GM12892 (cell line): ENCODE measurements at places on chromosomes 11 and 22.

DNA sequence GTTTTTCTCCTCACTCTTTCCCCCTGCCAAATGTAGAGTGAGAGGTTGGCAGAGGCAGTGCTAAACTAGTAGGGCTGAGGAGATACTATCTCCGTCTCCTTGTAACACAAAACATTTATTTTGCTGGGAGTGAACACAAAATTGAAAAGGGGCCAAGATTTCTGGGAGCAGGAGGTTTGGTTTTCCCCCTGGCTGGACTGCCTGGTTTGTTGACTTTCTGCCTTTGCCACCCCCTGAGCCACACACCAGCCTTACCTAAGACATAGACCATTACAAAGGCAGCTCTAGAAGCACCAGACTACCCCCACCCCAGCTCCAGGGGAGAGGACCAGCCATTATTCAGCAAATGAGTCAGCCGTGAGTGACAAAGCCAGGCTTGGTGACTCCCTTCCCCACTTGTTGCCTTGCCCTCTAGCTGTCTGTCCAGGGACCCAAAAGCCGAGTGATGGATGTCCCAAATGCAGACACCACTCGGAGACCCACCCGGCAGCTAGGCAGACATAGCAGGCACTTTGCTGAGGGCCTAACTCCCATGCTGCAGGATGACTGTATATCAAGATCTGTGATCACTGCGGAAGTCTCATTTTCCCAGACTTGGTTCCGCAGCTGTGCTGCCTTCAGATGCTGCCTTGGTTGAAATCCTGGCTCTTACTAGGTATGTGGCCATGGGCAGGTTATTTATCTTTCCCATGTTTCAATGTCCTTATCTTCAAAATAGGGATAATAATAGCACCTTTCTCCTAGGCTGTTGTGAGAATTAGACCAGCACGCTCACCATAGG is 17.7 kb upstream of the CDON start:
- DNase-seq, result no peak

GRCh38 chr11:61551634-61552033 is 29.2 kb downstream of the SYT7 start:
- no peak for DNase-seq

DNA sequence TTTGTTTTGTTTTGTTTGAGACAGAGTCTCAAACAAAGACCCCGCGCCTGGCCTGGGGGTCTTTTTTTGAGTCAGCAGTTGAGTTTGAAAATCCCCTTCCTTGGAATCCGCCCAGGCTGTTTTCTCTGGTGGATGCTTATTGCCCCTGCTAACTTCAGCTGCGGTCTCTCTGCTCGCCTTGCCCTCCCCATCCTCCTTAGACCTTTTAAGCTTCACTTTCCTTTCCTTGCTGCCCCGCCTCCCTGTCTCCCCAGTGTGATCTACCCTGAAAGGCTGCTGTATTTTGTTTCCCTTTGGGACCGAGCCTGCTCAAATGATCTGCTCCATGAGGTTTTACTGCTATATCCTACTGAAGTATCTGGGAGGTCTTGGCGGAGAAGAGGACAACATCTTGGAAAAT is 2.5 kb downstream of the USP18 start:
- no peak for DNase-seq

GRCh38 chr22:33401291-33401690 is 343.1 kb upstream of the SYN3 start:
- no peak for DNase-seq

GRCh38 chr11:12182676-12183541 is 72.5 kb downstream of the MICAL2 start:
- no peak for DNase-seq

- DNase-seq, result no peak
Measured at GRCh38 chr11:67700141-67700540, 25.7 kb upstream of the ALDH3B2 start.

DNA sequence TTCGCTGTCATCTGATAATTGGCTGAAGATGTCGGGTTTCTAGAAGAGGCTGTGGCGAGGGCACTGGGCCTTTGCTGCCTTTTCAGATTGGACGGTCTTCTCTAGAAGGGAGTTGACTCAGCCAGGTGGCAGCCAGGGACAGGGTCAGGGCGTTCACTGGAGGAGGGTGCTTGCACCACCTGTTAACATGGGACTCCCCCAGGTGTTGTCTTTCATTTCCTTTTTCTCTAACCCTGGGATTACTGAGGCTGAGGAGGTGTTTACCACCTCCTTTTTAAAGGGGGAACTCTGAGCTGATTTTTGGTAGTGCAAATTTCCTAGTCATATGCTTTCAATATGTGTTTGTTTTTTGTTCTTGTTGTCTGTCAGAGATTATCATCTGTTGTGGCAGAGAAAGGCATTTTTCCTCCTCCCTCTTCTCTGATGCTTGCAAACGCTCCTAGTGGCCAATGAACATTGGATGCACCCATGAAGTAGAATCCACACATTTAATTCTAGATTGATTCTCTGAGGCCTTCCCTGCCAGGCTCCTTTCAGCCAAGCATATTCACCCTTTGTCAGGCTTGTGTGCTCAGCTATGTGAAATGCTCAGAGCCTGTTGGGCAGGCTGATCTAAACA is 54.1 kb downstream of the LDLRAD3 start:
- DNase-seq, result peak; percentile 14

GRCh38 chr11:63985812-63986155 is 454 bp upstream of the OTUB1 start:
- DNase-seq, result peak; percentile 70

DNA sequence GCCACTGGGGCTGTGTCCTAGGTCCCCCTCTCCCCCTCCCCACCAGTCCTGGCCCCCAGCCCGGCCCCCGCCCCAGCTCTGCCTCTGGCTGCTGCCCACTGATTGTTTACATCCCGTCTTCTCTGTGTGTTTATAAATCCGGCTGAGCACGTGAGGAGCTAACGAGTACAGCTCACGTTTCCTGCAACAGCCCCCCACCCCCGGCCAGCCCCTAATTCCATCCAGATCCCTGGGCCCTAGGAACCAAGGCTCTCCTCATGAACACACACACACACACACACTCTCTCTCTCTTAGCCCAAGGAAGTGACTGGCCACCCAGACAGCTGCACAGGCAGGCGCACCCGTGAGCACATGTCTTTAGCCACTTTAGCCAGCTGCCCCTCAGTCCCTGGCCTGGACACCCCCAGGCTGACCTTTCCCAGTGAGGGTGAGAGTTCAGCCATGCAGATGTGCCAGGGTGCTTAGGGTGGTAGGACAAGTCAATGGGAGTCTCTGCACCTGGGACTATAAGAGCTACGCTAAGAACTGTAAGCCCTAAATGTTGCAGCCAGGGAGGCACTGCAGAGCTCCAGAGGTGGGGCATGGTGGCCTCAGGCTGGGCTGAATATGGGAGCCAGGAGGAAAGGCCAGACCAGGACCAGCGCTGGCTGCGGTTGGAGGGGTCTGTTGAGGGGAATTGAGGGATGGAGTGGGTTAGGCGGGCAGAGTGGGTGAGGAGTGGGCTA is 2.9 kb downstream of the CLCF1 start:
- DNase-seq, result no peak

DNA sequence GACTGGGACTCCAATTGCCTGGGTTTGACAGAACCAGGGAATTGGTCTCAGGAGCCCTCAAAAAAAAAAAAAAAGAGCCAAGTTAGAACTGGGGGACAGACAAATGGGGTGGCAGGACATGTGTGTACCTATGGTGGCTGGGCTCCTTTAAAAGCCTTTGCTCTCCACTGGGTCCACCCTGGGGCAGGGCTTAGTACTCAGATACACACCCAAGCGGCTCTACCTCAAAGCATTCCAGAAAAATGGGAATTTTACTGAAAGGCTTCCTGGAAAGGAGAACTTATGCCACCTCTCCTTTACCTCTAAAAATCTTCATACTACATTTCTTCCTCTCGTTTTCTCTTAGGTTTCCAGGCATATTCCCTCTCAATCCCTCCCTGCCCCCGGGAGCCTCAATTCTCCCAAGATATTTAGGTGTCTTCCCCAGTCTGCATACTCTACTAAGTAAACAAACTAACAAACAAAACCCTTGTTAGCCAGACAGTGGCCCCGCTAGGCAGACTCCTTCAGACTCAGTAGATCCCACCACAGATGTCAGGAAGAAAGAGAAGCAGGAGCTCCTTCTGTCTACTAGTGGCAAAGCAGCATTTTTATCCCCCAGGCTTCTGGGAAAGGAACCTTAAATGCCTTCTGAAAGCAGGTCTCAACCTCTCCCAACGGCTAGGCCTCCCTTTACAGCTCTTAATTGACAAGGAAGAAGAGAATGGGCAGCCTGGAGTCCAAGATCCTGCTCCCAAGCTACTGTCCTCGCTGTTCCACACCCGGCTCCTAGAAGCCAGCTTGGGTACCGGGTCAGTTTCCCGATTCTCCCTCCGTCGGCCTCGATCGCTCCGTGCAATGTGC is 653 bp downstream of the PCSK7 start:
- DNase-seq, result no peak

GRCh38 chr22:20424932-20425565 is 12.6 kb downstream of the SCARF2 start:
- DNase-seq, result no peak

DNA sequence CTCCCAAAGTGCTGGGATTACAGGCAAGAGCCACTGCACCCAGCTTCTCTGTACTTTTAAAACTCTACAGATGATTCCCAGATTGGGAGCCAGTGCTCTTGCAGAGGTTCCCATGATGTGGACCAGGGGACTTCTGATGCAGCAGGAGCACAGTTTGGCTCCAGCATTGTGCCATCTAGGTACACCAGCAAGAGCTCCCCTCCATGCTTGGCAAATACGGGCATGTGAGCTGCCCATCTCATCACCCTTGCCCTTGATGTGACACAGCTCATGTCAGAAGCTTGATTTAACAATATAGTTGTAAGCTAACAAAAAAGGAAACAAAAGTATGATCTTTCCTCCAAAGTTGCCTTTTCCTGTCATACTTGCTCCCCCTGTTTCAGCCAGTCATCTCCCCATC is 28.7 kb downstream of the SNU13 start:
- no peak for DNase-seq

DNA sequence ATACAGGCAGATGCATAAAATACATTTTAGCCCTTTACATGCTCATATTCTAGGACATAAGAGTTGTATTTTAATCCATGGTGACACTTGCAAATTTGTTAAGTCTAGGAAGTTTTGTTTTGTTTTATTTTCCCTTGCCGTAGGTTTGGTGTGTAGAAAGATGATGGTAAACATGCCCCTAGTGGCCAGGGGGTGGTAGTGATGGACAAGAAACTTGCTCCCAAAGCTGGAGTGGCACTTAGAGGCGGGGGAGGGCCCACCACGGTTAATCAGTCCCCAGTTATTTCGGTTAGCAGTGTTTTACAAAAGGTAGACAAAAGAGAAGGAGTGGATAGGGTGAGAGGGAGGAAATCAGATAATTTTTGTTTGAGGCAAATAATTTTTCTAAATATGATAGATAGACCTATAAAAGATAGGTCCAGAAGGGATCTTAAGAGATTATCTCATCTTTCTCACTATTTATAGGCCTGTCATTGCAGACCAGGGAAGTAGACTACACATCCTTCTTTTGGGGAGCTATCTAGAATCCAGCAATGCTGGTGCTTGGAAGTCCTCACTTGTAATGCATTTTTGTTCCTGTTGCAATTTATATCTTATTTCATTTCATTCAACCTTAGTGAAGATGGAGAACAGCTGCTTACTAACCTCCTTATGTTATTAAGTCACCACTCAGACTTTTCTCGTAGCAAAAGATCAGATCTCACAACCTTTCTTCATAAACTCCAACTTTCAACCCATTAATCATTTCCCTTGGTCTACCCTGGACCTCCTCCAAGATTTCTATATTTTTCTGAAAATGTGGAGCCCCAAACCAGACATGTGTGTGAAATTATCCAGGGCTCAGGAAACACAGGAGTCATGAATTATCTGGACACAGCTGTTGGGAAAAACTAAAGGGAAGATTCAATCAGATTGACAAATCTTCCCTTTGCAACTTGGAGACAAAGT is 5.9 kb upstream of the BDNF start:
- no peak for DNase-seq

GRCh38 chr11:4019891-4020290 is 74.7 kb upstream of the RRM1 start:
- no peak for DNase-seq

DNA sequence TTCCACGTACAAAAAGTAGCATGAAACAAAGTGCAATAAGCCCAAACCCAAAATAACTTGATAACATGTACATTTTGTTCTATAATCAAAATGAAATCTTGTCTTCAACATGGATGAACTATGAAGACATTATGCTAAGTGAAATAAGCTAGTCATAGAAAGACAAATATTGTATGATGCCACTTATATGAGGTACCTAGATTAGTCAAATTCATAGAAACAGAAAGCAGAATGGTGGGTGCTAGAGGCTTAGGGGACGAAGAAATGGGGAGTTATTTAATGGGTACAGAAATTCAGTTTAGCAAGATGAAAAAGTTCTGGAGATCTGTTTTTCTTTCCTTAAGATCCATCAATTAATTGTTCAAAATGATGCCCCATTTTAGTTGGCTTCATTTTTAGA is 7.5 kb downstream of the PGM2L1 start:
- no peak for DNase-seq

GRCh38 chr22:40517631-40518030 is 118.9 kb downstream of the MRTFA start:
- DNase-seq, result no peak

DNA sequence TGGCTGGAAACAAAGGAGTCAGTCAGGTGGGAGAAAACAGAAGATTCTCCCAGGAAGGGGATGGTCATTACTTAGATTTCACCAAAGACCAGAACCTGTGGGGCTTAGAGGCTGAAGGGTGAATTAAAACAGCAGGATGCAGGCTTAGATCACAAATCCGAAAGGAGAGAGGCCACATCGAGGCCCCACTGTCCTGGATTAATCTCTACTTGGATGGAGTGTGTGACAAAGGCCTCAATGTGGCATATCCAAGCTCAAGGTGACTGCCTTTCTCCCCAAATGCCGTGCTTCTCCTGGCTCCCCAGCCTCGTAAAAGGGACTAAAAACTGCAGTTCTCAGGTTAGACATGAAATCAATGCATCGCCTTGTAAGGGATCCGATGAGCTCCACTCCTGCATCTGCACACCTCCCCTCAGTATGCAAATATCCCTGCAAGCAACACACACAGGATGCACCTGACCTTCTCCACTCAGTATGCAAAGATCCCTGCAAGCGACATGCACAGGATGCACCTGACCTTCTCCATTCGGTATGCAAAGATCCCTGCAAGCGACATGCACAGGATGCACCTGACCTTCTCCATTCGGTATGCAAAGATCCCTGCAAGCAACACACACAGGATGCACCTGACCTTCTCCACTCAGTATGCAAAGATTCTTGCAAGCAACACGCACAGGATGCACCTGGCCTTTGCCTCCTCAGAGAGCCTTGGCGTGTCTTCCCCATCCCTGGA is 447.4 kb downstream of the BRD1 start:
- DNase-seq, result no peak

GRCh38 chr11:63563201-63564055 is at the start of gene PLAAT2:
PLAAT2 (minus strand) TSS chr11:63563379; CDS start chr11:63563324, 55 bp downstream.
- DNase-seq, result no peak

- no peak for DNase-seq
Measured at GRCh38 chr11:129861702-129862522, 33.5 kb downstream of the NFRKB start.

GRCh38 chr11:61162092-61162941 is 1.1 kb upstream of the VPS37C start:
- DNase-seq, result no peak

GRCh38 chr22:41525450-41526225 is 18.6 kb downstream of the POLR3H start:
- no peak for DNase-seq

- no peak for DNase-seq
Measured at GRCh38 chr11:78957476-78958245, 383.0 kb upstream of the NARS2 start.
